NCI-H2081 (cell line): ENCODE measurements at places on chromosomes 5 and 9.

- DNase-seq: no peak
These were observed 1060.6 kb upstream of the ACO1 start for GRCh38 chr9:31323726-31324444.

DNA sequence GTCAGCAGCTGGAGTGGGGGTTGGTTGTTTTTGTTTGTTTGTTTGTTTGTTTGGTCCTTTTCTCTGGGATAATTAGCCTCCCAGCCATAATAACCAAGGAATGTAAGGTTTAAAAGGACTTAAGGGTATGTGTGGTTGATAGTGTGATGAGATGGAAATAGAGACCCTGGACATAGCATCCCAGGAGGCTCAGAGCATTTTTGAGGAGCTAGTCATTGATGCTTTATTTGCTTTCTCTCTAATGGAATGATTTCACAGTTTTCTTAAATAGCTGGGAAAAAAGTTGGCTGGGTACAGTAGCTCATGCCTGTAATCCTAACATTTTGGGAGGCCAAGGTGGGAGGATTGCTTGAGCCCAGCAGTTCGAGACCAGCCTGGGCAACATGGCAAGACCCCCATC, 45.1 kb downstream of the TTC1 start:
- no peak for DNase-seq

GRCh38 chr5:35859101-35859661, 2.5 kb downstream of the IL7R start:
- DNase-seq: peak; percentile 98

DNA sequence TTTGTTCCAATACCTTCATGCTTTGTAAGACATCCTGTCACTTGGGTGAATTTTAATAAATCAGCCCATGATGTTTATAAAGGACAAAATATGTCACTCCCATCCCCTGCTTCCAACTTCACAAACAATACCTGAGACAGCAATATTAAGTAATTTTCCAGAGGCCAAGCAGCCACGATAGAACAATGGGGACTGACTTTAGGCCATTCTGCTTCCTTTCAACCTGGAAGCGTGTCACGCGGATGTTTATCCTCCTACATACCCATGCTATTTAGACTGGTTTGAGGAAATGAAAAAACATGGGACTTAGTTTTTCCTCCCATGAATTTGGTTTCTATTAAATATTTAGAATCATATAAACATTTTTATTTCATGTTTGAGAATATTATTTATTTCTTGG, 82.9 kb downstream of the GRAMD2B start:
- DNase-seq: no peak

GRCh38 chr5:135560858-135561257, 17.9 kb downstream of the CXCL14 start:
- peak; percentile 69 for DNase-seq

- DNase-seq: no peak
These were observed 46.8 kb downstream of the NLN start for GRCh38 chr5:65768723-65769346.

GRCh38 chr5:109652096-109652495, 37.6 kb upstream of the MAN2A1 start:
- no peak for DNase-seq

DNA sequence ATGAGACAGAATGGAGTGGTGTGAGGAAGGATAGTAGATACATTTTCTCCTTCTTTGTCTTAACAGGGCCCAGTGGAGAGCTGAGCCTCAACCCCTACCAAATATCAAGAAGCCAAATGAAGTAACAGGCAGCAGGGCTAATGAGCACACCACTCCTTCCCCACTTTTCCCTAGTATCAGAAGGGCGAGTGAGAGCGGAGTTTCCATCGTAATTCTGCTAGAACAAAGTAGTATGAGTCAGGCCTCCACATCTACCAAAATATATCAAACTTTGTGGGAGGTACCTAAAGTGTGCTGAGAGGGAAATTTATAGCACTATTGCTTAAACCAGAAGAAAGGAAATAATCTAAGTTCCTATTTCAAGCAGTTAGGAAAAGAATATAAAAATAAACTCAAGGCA, 769.0 kb upstream of the RGMB start:
- no peak for DNase-seq

- DNase-seq: no peak
These were observed 171.8 kb downstream of the C9orf50 start for GRCh38 chr9:129449066-129449465.

GRCh38 chr9:17402309-17402708, 176.6 kb upstream of the SH3GL2 start:
- DNase-seq: peak; percentile 7

DNA sequence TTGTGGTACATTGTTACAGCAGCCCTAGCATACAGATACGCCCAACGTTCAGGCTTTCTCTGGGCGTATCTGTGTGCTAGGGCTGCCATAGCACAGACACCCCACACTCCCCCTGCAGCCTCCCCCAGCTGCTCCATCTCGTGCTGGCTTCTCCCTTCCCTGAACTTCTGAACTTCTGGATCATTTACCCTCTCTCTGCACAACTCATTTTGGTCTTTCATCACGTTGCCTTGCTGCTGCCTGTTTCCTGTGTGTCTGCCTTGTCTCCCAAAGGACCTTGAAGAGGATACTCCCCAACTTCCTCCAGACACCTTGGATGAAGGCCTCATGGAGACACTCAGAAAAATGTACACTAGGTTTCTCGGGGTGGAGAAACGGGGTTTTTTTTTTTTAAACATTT, 37.3 kb downstream of the SLIT3 start:
- no peak for DNase-seq

GRCh38 chr9:124654431-124654830, 116.7 kb downstream of the NR6A1 start:
- no peak for DNase-seq

- DNase-seq: no peak
These were observed 90.4 kb upstream of the IL6ST start for GRCh38 chr5:56085193-56085592.

DNA sequence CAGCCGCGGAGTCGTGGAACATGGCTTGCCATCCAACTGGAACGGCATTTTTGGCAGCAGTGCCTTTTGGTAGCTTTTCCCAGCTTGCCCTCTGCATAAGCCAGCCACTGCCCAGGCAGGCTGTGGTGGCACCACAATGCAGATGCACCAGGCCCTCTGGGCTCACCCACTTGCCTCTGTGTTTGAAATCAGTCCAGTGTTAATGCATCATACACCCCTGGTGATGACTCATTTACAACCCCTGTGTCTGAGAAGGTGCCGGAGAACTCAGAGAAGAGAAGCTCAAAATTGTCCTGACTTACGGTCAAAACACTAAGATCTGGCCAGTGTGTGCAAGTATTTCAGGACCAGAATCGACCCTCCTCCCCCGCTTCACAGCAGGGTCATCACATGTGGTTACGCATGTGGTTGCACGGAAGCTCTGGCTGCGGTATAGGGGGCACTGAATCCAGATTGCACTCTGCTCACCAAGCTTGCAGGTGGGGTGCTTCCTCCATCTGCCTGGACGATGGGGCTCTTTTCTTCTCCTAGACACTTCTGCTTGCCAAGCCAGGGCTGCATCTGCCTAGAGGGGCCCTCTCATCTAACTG, 66.5 kb upstream of the SMIM15 start:
- DNase-seq: no peak

DNA sequence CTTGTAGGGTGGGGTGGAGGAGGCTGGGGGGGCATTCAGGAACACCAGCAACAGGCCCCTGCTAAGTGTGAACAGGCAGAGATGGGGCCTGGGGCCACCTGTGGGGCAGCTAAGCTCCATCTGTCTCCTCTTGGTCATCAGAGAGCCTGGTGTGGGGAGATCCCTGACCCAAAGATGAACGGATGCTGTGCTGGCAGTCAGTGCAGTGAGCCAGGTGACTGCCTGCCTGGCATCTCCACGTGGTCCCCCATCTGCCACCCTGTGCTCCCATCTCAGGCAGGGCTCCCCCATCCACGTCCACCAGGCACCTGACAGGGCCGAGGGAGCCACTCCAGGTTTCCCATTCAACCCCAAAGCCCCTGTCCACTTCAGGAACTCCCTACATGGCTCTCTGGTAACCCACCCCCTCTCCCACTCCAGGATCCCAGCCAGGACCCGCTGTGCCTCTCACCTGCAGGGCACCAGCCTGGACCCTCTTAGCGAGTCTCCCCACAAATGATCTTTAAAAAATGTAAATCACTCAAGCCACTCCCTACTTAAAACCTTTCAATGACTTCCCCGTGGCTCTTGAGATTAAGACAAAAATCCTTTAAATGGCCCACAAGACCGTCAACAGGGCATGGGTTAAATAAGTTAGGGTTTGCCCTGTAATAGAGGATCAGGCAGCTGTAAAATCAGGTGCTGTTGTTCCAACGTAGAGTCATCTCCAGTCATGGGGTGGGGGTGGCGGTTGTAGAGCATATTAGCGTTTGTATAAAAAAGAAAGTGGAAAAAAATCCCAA, 60.8 kb downstream of the LMX1B start:
- DNase-seq: no peak
